ENCODE measurements at places on chromosomes 2 and 18.

DNA sequence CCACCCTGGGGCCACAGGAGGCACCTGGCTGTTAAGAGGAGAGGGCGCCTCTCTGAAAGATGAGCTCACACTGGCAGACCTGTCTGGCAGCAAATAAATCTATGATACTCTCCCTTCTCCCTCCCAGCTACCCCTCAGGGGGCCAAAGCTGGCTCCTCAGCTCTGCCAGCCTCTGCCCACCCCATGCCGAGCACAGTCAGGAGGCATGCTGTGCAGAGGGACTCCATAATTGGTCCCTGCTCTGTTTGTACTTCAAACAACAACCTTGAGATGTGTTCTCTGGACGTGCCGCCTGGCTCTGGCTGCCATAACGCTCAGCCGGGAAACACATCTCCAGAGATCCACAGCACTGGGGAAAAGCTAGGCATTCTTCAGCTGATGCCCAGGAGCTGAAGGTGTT lies 126.7 kb downstream of the GALNT14 start:
- DNase-seq = no peak

- no peak for DNase-seq
Observed at GRCh38 chr2:161075701-161076100, 84.5 kb upstream of the TANK start.

GRCh38 chr18:54076166-54076565 lies 148.3 kb downstream of the MBD2 start:
- DNase-seq = no peak

DNA sequence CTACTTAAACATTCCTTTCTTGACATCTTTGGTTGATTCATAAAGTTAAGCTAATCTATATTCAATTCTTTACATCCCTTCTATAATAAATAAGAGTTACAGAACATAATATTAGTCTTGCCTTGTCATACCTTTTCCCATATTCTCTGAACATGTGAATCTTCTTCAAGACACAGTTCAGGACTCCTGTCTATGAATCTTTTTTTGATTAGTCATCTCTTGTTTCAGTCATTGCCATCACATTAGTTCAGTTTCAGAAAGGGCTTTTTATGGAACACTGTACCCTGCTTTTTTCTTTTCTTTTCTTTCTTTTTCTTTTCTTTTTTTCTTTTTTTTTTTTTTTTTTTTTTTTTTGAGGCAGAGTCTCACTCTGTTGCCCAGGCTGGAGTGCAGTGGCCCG lies 181.2 kb downstream of the UBE2E3 start:
- DNase-seq = no peak

DNA sequence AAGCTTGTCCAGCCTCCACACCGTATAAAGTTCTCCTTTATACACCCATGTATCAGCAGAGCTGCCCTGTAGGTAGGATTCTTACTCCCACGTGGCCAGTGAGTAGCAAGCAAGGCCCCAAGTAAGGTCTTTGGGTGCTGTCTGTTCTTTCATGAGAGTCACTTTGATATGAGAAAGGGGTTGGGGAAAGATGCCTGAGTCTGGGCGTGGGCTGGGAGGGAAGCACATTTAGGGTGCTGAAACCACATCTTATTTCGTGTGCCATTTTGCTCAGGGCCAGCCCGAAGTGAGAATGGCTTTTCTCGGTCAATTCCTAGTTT lies 436 bp upstream of the ITPRIPL1 start:
- peak; percentile 11 for DNase-seq

- no peak for DNase-seq
Observed at GRCh38 chr2:112026509-112026908, 28.6 kb upstream of the TMEM87B start.

DNA sequence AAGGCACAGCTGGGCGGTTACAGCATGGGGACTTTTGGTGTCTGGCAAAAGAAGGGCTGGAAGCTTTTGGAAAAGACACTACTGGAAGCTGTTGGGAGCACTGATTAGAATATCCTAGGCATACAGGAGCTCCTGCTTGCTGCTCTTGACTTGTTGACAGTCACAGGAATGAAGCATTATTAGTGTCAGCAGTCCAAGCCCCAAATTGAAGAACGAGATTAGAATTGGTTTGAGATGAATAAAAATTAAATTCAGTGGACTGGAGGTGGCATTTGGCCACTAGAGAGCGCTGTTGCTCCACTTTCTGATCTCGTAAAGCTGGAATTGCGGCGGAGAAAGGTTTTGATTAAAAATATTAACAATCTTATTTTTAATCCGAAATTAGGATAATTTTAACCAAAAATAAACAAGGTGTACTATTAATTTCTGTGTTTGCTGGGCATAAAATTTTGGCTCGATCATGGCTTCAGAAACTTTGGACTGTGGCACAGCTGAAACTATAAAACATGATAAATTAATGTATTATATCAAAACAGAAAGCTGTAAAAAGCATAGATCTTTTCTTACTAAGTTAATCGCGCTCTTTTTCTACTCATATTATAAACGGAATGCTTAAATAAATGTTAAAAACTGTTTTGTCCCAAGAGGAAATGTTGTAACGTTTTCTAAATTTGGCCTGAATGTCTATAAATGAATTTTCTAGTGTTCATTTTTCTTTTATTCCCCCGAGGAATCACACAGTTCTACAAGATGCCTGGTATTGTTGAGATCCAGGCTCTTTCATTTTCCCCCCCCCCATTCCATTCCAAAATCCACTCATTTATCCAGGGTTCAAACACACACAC lies 2.4 kb upstream of the HOXD8 start:
- peak; percentile 55 for DNase-seq

GRCh38 chr2:28591711-28592335 lies 96.0 kb downstream of the PLB1 start:
- no peak for DNase-seq

DNA sequence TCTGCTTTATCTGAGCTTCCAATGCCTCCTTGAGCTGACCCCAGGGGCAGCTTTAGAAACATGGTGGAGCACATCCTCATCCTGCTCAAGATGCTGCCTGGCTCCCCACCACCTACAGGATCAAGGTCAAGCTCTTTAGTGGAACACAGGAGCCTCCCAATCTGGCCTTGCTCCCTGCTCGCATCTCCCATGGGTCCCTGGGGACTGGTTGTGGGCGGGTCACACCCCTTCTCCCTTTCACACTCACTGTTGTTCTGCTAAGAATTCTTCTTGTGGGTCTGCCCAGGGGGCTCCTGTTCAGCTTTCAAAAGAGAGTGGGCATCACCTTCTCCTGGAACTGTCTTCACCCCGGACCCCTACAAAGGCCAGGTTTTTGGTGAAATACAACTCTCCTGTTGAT lies 8.4 kb upstream of the NT5DC4 start:
- DNase-seq = no peak

DNA sequence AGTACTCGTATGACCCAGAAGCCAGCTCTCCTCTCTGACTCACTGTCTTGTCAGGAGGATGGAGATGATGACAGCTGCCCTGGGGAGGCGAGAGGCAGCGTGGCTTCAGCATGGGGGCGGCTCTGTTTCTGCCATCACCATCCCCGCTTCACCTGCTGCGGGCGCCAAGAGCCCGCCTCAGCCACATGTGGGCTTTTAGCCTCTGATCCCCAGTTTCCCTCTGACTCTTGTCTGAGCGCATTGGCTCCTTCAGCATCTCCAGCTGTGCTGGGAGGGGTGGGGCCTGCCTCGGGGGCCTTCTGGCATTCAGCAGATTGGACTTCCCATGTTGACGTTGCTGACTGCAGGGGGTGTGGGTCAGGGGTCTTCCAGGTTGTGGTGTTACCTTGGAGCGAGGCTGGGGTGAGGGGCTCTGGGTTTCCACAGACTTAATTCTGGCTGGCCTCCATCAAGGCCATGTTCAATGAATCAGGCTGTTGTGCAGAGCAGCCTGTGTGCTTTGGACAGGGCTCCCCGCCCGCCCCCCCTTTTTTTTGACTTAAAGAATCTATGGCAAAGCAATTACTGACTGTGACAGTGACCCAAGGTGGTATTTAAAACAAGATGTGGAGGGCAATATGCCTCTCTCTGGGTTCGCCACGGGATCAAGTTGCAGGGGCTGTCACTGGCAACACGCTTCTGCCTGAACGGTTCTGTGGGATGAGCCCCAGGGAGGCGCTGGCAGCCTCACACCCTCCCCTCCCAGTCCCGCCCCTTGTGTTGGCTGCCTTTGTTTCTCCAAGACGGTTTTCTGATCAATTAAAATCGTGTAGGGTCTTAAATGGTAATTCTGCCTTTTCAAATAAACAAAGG lies 228.3 kb downstream of the LDLRAD4 start:
- no peak for DNase-seq

GRCh38 chr2:238702276-238703052 lies 145.4 kb upstream of the TWIST2 start:
- no peak for DNase-seq

DNA sequence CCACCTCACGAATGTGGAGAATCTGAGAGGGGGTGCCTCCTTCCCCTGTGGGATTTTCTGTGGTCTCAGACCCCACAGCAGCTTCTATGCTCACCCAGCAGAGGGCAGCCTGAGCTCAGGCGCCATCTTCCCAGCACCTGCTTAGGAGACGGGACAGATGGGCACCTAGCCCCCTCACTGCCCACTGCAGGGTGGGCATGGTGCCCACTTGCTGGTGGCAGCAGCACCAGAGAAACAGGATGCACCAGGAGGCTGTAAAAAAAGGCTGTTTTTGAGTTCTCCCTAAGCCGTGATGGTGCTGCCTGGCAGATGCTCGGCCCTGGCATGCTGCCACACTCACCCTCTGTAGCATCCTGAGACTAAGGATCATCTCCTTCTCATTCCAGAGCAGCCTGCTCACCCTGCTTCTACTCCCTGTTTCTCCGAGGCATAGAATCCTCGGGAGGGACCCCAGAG lies 19.1 kb upstream of the SLC20A1 start:
- DNase-seq = peak; percentile 48

- no peak for DNase-seq
Observed at GRCh38 chr2:68753318-68753717, 18.7 kb downstream of the ARHGAP25 start.

DNA sequence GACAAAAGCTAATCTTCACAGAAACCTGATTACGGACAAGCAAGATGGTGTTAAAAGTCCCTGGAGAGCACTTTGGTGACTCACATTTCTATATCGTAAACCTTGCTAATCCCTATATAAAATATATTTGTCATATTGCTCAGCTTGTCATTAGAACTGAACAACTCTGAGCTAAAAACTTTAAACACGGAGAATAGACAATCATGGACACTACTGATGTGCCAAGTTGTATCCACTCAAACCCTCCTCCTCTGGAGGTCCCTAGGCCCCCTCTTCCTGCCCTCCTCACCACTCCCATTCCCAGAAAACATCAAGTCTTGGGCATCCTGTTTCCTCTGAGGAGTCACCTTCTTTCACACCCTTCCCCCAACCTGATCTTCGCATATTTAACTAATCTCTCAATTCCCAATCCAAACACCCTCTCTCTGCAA lies 138.7 kb upstream of the PID1 start:
- DNase-seq = no peak

DNA sequence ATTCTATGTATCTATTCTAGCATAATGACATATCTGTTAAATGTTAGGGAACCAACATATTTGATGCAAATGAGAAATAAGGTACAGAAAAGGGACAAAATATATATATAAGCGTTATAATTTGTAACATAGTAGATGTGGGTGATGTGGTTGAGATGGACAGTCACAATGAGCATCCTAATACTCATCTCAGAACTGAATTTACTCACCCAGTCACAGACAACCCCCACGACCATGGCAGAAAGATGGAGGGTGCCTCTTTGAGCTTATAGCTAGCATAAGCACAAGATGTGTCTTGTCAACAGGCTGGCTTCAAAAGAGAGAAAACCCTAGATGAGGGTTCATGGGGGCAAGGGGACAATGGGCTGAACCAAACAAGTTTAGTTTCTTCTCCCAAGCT lies 9.1 kb upstream of the DSG3 start:
- no peak for DNase-seq

DNA sequence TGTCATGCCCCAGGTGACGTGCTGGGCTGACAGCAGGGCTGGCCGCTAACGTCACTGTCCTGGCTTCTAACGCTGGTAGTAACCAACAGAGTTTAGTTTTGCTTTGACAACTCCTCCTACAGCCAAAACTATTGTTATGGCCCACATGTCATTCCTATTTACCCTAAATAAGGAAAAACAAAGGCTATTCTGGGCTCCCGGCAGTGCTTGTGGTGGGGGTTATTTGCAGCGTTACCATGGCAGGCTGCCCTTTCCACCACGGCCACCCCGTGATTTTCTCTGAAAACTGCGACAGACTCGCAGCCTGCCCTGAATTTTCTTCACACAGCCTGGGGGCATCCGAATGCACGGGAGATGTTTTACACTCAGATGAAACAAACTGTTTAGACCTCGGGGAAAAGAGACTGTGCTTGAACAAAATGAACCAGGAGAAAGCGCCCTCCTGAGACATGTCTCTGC lies 115.2 kb downstream of the FAM210A start:
- DNase-seq = no peak

- no peak for DNase-seq
Observed at GRCh38 chr2:232986155-232986554, 26.9 kb downstream of the NGEF start.

DNA sequence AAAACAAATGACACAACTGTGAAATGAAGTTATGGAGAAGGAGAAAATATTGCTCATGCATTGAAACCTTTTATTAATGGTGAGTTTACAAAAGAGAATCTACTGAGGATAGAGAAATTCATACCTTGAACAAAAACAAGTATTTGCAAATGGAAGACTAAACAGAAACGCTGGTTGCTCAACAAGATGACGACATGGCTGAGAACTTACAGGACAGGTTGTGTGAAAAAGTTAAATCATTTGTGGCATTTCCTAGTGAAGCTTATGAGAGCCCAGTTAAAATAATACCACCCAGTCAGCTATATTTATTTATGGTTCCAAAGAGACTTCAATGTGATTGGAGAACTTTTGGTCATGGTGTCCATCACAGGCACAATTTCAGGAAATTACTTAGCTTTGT lies 148.6 kb upstream of the PKDCC start:
- DNase-seq = no peak

- DNase-seq = no peak
Observed at GRCh38 chr2:105645938-105646773, 98.6 kb upstream of the NCK2 start.

DNA sequence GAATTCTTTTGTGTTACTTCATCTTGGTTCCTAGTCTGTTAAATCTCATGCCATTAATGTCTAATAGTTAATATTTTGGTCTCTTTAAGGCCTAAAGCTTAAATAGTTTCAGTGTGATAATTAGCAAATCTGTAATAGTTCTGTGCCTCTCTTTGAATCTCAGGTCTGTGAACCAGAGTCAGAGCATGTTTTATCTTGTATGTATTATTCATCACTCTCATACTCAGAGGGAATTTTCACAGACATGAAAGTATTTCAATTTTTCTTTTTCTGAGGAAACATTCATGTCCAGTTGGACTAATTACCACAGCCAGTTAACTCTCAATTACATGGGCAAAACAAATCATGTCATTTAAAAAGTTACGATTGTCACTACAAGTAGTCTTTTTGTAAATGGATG lies 931.9 kb upstream of the SLC39A10 start:
- no peak for DNase-seq

- DNase-seq = no peak
Observed at GRCh38 chr2:235806986-235807750, 313.3 kb downstream of the AGAP1 start.

- no peak for DNase-seq
Observed at GRCh38 chr18:39681061-39681460, 2115.5 kb upstream of the CELF4 start.
